ENCODE measurements at places on chromosomes 12 and 14.

GRCh38 chr12:121748571-121749265 lies 36.2 kb downstream of the TMEM120B start:
- DNase-seq, result peak; percentile 89

- DNase-seq, result peak; percentile 1
Observed at GRCh38 chr12:83996671-83997070, 915.9 kb downstream of the SLC6A15 start.

DNA sequence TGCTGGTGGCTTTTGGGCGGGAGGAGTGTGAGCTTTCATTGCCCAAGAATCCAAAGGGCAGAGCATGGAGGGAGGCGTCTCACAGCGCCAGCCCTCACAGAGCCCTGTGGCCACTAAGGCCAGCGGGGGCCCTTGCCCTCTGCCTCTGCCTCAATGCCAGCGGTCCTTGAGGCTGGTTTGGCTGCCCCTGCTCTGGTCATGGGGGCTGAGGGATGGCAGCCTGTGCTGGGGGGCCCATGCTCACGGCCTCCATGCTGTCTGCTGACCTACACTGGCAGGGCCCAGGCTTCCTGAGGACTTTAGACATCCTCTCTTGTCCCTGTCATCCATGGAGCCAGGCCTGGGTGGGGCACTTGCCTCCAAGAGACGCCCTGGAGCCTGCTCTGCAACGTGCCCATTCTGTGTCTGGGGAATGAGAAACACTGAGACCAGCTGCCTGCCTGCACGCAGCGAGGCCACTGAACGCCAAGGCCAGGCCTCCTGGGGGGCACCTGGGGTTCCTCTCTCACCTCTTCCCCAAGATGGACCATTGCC lies 143.4 kb downstream of the KIF26A start:
- no peak for DNase-seq

- no peak for DNase-seq
Observed at GRCh38 chr14:98507264-98507663, 764.7 kb downstream of the BCL11B start.

DNA sequence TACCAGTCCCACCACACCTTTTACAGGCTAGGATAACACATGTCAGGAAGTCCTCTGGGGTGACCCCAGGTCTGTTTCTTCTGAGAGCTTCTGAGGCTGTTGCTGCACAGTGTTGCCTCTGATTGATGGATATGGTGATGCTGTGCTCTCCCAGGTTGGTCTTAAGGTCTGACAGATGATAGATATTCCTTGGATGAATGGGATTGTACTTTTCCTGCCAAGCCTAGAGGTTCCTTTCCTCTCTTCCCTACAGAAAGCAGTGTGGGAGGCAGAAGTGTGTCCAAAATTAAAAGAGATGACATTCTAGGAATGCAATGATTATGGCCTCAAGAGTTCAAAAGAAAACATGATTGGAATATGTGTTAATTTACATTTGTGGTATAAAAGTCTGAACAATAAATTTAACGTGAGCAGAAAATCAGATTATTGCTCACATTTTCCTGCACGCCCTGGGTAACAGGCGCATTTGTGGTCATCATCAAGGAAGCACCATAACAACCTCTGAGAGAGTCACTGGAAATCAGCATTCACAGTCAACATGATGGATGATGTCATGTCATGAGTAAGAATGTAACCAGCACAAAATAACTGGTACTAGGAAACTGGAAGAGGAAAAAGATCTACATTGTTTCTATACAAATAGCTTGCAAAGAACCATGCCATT lies 73.7 kb downstream of the BBS10 start:
- peak; percentile 81 for DNase-seq

DNA sequence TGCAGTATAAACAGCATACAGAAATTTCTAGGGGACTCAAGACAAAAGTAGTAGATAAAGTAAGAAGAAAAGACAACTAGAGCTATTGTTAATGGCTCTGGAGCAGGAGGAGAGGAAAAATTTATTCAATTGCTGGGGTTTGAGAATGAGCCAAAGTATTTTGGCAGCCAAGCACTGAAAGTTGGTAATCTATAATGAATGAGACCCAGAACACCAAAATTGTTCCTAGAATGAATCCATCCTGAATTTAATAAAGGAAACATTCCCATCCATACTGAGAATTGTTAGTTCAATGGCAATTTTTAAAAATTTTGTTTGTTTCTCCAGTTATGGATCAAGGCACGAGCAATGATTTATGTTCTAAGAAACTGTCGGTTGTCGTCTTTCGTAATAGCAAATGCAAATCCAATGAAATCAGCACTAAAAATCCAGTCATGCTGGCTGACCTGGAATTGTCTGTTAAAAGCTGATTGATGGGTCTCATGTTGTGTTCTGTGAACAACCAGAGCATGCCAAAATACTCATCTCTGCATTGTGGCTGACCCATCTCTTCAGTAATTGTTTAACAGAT lies 170.9 kb upstream of the LMNTD1 start:
- DNase-seq, result peak; percentile 61

GRCh38 chr12:2198542-2198941 lies 145.8 kb downstream of the CACNA1C start:
- no peak for DNase-seq

GRCh38 chr14:52706286-52706685 lies 714 bp upstream of the PSMC6 start:
- no peak for DNase-seq

- no peak for DNase-seq
Observed at GRCh38 chr14:84064316-84065125, 1465.4 kb upstream of the FLRT2 start.

Measured in astrocyte of the spinal cord (primary cell).